B cell (primary cell): ENCODE measurements at places on chromosomes 6 and 20.

- H3K27me3 ChIP-seq, result no peaks in the 10 kb centered on the region
- H3K4me1 ChIP-seq, result peaks cover 26% of the 10 kb centered on the region
Measured at GRCh38 chr20:51122931-51123658, 100.2 kb upstream of the KCNG1 start.

GRCh38 chr20:32805721-32806120 is 14.0 kb upstream of the MAPRE1 start:
- H3K4me3 ChIP-seq, result no peak overlapping the region
- H3K36me3 ChIP-seq, result no peaks in the 10 kb centered on the region
- no peaks in the 10 kb centered on the region for H3K27me3 ChIP-seq
- no peaks in the 10 kb centered on the region for H3K4me1 ChIP-seq

DNA sequence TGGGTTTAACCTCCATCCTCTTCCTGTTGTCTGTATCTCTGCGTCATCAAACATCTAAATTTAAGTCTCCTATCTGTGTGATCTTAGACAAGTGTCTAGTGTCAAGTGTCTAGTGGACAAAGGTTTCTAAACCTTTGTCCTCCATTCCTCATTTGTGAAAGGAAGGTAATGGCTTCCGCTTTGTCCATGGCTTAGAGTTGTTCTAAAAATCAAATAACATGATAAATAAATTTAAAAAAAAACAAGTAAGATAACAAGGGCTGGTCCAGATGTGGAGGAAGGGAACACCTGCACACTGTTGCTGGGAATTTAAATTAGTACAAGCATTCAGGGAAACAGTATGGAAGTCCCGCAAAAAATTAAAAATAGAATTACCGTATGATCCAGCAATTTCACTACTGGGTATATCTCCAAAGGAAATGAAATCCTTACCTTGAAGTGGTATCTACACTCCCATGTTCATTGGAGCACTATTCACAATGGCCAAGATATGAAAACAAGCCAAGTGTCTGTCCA is 17.6 kb upstream of the SERPINB1 start:
- H3K27me3 ChIP-seq, result no peaks in the 10 kb centered on the region
- no peak for DNase-seq
- H3K27ac ChIP-seq, result peak overlapping the region; percentile 93
- H3K4me1 ChIP-seq, result peaks cover 93% of the 10 kb centered on the region
- no peak overlapping the region for H3K4me3 ChIP-seq
- peaks cover 16% of the 10 kb centered on the region for H3K36me3 ChIP-seq

DNA sequence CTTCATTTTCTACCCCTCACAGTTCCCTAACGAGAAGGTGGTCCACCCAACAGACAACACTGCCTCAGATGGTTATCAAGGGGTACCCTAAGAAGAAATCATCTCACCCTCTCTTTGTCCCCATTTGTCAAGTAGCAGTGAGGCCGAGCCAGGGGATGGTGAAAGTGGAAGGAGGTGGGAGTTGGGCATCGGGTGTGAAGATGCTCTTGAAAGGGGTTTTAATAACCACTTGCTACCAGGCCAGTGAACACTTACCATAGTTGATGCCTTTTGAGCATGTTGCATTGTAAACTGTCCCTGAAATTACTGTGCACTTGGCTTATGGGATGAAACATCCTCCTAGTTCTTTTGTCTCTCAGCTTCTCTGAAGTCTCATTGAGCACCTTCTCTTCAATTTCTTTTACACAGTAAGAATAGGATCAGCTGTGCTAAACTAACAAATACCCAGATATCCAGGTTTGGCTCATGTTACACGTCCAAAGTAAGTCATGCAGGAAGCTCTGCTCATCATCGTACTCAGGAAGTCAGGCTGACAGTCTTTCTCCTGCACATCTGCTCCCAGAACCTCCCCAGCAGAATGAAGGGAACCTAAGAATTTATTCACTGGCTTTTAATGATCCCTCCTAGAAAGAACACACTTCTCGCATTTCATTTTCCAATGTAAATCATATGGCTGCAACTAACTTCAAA is 13.3 kb downstream of the HLA-DPB1 start:
- peak overlapping the region; percentile 60 for H3K27ac ChIP-seq
- peak; percentile 30 for DNase-seq
- H3K36me3 ChIP-seq, result no peaks in the 10 kb centered on the region
- H3K4me3 ChIP-seq, result no peak overlapping the region

DNA sequence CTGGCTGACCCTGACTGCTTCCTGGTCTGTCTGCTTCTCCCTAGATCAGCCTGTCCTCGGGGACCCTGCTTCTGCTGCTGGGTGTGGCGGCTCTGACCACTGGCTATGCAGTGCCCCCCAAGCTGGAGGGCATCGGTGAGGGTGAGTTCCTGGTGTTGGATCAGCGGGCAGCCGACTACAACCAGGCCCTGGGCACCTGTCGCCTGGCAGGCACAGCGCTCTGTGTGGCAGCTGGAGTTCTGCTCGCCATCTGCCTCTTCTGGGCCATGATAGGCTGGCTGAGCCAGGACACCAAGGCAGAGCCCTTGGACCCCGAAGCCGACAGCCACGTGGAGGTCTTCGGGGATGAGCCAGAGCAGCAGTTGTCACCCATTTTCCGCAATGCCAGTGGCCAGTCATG is 6.3 kb downstream of the NRSN2 start:
- no peaks in the 10 kb centered on the region for H3K27me3 ChIP-seq
- H3K27ac ChIP-seq, result no peak overlapping the region
- H3K36me3 ChIP-seq, result no peaks in the 10 kb centered on the region
- peaks cover 15% of the 10 kb centered on the region for H3K4me1 ChIP-seq
- DNase-seq, result no peak

DNA sequence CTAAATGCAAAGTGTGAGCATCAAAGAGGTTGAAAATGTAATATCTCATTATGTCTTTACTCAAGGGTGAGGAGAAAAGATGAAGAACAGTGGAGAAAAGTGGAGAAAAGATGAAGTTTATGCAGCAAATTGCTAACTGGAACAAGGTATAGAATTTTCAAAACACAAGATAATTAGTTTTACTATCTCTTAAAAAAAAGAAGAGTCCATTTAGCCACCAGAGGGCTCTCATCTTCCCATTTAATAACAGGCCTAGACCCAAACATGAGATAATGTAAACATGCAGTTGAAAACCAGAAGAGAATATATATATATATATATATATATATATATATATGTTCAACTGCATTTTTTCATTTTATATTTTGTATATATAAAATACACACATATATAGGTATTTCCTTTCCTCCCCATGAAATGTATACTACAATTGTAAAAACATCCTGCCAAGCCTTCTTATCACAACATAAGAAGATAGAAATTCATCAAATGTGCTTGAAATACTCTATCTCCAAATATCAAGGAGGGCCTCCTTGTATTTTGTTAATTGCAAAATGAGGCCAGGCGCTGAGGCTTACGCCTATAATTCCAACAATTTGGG is 78.4 kb downstream of the ADTRP start:
- DNase-seq, result peak; percentile 61
- peaks cover 4% of the 10 kb centered on the region for H3K27me3 ChIP-seq
- H3K36me3 ChIP-seq, result no peaks in the 10 kb centered on the region
- no peak overlapping the region for H3K27ac ChIP-seq

DNA sequence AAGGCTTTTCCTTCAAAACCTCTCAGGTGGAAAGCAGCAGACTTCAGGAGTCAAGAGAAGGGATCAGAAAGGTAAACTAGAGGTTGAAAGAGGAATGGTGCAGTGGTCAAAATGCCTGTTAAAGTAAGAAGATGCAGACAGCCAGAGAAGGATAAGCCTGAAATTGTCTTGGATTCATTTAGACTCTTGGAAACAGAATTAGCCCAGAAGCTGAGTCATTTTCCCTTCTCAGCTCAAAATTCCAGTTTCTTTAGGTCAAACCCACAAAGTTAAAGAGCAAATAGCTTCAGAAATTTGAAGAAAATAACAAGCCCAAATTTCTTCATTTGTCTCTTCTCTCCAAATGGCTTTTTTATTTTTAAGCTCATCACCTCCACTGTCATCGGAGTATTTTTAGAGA is 73.9 kb downstream of the DHX35 start:
- no peak for DNase-seq
- no peak overlapping the region for H3K4me3 ChIP-seq
- no peak overlapping the region for H3K27ac ChIP-seq
- peaks cover 47% of the 10 kb centered on the region for H3K36me3 ChIP-seq
- H3K4me1 ChIP-seq, result no peaks in the 10 kb centered on the region

DNA sequence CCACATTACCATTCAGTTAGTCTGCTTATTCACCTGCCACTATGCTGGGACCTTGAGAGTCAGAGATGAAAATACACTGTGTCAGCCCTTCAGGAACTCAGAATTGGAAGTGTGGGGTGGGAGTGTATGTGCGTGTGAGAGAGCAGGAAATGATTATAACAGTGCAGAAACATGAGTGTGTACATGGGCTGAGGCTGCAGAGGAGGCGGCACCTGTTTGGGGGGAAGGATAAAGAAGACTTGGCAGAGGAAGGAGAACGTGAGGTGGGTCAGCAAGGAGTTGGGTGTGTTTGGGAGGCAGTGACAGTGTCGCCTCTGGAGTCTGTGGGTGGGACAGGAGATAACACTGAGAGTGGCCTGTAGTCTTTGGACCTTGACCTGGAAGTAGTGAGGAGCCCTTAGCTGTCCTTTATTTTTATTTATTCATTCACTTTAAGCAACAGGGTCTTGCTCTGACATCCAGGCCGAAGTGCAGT is 3.1 kb downstream of the CHMP4B start:
- H3K4me1 ChIP-seq, result peaks cover 44% of the 10 kb centered on the region
- H3K27ac ChIP-seq, result no peak overlapping the region
- H3K27me3 ChIP-seq, result no peaks in the 10 kb centered on the region
- no peaks in the 10 kb centered on the region for H3K36me3 ChIP-seq
